ENCODE measurements at places on chromosomes 16 and 17. TPM values are rescaled to one million over a fixed set of nuclear protein-coding genes. Genes with fewer than 3 reads are reported as not detected.

DNA sequence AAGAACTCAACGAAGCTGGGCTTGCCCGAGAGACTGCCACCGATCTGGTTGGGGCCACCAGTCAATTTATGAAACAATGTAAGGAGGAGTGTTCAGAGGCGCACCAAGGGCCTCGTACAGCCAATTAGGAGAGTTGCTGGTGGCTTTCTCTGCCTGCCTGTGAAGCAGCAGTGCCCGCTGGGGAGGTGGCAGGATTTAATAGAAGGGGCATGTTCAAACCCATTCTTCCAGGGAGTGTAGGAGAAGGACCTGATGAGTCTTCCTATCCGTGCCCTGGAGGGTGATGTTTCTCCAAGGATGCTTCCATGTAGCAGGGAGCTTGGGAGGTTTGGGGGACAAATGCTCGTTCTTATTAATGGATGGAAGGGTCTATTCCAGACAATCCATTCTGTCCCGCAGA lies 178.4 kb downstream of the CCDC182 start:
- DNase-seq: no peak

The SLC5A11 gene
- 0.15 TPM for total RNA-seq

The NDUFAF8 gene
- total RNA-seq: 45.6 TPM

The CX3CL1 gene
- not detected for total RNA-seq

DNA sequence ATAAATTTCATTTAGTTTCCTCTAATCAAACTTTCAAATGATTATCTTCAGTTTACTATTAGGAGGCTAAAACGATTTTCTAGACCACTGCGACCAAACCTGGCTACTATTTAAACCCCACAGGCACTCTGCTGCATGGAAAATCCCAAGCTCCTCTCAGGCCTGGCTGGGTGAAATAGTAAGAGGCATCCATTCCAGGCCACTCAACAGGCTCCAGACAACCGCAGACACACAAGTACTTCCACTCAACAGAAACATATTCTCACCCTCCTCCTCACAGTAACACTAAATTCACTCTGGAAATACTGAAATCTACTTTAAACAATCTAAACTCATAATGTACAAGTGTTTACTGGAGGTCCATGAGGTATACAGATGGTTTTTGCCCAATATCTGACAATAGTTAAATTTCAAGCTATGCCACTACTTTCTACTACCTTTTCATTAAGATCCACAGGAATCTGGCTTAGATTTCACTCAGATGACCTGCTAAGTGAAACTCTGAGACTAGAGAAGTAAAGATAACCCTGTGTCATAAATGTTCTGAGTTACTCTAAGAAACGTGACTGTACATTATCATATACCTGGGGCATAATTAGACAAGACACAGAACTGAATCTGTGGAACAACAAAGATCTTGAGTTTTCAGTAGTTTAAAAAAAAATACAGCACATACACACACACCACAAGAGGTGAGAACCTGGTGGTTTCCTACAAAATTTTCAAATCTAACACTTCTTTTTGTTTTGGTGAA lies 10.4 kb downstream of the VPS53 start:
- DNase-seq: no peak

GRCh38 chr17:32822996-32823395 lies 53.9 kb downstream of the MYO1D start:
- no peak for DNase-seq

Measured in naive thymus-derived CD4-positive, alpha-beta T cell (primary cell).